ENCODE measurements at places on chromosomes 2 and 18.

DNA sequence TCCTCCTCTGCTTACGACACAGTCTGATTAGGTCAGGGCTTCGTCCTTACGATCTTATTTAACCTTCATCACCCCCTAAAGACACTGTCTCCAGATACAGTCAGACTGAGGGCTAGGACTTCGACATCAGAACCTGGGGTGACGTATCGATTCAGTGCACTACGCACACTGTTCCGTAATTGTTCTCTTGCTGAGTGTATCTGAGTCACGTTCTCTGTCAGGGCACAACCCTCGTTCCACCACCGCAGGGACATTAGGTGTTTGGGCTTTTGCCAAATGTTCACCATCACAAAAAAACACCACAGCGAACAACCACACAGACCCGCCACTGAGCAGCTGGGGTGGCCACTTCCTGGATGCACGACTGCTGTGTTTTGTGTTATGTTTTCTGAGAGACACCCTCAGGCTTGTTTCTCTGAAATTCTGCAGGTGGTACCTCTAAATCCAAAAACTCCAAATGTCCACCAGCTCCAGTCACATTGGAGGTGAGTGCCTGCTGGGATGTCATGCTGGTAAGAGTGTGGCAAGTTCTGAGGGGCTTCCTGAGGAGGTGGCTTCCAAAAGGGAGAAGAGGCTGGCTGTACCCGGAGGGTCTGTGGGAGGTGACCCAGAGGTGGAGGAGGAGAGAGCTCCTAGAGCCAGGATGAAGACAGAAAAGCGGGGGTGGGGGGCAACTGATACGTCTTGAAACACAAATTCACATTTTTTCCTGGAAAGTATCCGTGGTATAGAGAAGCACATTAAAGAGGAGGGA, 66.6 kb downstream of the ADNP2 start:
- DNase-seq, result peak; percentile 57

DNA sequence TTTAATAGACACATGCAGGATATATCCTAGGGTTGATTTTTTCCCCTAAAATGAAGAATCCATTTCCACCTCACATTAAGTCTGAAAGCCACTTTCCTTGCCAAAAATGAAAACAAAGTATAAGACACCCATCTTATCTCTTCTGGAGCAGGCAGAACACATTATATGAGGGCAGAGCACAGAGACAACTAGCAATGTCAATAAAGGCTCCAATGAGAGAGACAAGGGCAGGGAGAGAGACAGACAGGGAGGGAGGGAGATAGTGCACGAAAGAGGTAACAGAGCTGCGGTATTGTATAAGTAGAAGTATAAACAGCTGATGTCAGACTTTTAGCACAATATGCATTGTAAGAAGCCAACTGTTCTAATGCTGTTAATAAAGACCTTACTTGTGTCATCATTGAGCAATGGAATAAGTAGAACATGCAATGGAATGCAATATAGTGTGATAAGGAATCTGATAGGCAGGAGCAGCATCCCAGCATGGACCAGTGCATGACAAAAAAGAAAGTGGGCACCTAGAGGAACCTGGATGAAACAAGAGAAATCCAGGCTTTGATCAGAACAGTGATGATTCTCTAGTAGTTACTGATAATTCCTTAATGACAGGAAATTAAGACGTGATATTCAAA, 150.6 kb upstream of the TCF4 start:
- DNase-seq, result no peak

DNA sequence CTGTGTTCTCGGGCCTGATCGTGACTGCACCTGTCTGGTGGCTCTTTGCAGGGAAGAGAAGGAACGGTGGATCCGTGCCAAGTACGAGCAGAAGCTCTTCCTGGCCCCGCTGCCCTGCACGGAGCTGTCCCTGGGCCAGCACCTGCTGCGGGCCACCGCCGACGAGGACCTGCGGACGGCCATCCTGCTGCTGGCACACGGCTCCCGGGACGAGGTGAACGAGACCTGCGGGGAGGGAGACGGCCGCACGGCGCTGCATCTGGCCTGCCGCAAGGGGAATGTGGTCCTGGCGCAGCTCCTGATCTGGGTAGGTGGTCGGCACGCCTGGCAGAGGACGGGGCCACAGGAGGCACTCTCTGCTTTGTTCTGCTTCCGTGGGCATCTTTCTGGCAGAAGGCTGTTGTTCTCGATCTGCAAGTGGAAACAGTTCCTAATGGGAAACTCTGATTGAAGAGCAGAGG, 48.0 kb downstream of the GBX2 start:
- DNase-seq, result no peak

DNA sequence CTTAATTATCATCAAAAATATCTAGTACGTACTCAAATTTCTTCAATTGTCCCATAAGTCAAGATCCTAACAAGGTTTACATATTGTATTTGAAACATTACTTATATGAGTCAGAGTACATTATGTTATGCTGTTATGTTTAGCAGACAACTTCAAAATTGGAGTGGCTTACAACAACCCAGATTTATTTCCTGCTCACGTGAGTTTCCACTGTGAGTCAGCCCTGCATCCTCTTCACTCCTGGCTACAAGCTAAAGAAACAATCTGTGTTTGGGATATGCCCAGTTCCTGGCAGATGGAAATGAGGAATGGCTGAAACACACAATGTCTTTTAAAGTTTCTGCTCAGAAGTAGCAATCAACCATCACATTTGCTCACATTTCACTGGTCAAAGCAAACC, 31.5 kb upstream of the TANC1 start:
- peak; percentile 85 for DNase-seq

DNA sequence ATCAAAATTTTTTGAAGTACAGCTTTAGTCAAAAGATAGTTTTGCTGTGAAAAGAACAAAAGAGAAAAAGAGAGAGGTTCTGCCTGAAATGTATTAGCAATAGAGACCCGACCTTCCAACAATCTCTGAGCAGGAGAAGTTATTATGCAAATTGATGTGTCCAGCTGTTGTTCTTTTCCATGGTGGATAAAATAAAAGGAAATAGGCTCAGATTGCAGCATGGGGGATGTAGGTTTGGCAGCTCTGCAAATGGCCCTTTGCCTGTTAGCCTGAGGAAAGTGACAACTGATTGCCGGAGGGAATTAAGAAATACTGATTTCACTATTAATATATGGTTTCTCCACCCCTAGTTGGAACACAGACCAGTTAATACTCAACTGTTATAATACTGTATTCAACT, 1283.2 kb upstream of the NXPH2 start:
- DNase-seq, result no peak

DNA sequence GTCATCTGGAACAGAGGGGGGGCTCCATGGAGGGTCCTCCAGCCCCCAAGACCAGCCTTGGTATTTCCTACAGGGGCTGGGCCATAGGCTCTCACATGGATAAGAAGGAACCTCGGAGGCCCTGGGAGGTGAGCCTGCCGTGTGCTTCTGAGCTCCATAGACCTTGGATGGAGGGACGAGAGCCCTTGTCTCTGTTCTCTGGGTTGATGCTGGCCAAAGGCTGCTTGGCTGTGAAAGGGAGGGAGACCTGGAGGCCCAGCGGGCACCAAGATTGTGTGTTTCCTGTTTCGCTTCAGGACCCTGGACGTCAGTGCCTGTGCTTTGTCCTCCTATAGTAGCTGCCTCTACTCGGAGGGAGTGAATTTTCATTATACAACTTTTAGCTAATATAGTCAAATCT, 20.8 kb downstream of the CABLES1 start:
- no peak for DNase-seq

GRCh38 chr2:1799174-1799573, 54.9 kb upstream of the PXDN start:
- no peak for DNase-seq

DNA sequence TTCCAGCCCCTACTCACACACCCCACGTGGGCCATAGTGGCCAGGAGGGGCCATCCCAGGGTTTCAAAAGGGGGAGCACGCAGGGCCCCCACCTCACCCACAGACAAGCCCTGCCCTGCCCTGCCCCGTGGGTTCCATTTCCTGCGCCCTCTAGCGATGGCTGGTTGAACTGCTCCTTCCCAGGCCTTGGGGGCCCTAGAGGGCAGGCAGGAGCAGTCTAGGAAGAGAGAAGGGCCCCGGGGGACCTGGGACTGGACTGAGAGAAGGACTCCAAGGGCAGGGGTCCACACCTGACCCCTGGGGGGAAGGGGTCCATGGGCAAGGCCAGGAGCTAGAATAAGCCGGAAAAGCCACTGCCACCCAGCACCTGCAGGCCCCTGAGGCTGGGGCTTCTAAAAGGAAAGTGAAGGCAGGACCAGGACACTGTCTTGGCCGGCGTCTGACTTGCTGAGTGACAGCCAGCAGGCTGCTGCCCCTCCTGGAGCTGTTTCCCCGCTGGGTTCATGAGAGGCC, 10.1 kb downstream of the CYP26B1 start:
- no peak for DNase-seq

DNA sequence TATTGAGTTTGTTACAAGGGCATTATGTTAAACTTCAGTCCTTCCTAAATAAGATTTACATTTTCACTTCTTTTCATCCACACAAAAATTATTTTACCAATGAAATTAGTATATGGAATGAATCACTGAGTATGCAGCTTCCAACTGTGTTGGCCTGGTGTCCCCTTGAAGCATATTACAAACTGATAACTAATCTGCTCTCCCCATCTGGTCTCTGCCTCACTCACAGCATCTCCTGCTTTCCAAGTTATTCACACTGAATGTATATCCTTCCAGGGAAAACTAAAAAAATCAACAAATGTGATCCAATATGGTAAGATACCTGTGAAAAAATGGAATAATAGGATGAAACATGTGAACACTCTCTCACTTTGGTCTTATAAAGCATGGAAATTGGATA, 90.0 kb upstream of the NYAP2 start:
- DNase-seq, result no peak

- no peak for DNase-seq
These were observed 33.4 kb upstream of the HPCAL1 start for GRCh38 chr2:10269291-10269690.

GRCh38 chr2:102790091-102790455, 28.2 kb downstream of the TMEM182 start:
- no peak for DNase-seq

GRCh38 chr2:227260041-227260440, 65.0 kb upstream of the MFF start:
- DNase-seq, result no peak

DNA sequence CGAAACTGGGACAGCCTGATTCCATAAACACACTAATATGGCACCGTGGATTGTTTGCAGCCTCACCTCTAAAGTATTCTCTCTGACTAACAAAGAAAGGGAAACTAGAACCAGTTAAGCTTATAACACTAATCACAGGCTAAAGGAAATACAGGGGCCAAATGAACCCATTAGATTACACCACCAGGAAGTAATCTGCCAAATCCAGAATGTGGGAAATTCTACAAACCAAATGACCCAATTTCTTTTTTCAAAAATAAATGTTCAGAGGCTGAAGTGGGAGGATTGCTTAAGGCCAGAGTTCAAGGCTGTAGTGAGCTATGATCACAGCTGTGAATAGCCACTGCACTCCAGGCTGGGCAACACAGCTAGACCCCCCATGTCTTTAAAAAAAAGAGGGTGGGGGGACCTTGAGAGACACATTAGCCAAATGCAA, 1.5 kb upstream of the MPPE1 start:
- peak; percentile 24 for DNase-seq

- DNase-seq, result no peak
These were observed 18.6 kb downstream of the FZD7 start for GRCh38 chr2:202052235-202052634.

- DNase-seq, result no peak
These were observed 26.9 kb downstream of the RAPGEF4 start for GRCh38 chr2:172762574-172762973.

DNA sequence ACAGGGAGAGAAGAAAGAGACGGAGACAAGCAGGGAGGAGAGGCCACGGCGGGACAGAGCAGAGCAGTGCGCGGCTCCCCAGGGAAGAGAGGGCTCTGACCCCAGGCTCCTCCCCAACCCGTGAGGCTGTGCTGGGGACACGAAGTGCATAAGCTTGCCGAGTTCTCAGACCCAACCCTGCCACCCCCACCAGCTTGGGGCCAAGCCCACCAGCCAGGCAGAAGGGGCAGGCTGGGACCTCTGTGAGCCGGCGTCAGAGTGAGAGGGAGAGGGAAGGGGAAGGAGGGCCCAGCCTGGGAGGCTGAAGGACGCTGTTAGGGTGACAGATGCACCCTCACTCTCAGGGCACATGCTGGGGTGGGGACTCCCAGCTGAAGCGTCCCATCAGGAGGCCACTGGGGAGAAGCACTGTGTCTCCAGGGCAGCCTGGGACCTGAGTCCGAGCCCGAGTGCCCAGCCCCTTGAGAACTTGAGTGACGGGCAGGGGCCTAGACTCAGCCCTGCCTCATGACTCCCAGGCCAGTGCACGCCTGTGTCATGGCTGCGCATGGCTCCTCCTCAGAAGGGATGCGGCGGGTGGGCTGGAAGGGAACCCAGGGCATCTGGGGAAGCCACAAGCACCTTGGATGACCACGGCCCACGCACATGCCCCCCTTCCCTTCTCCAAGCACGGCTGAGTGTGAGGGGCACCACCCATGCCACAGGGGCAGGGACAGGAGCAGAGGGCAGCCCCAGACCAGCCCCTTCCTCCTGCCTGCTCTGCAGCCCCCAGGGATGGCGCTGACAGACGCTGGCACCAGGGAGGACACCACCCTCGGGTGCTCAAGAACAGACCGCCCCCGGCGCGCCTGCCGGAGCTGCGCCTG, 31.0 kb downstream of the MTERF4 start:
- no peak for DNase-seq
